ENCODE measurements at places on chromosomes 6 and 20.

DNA sequence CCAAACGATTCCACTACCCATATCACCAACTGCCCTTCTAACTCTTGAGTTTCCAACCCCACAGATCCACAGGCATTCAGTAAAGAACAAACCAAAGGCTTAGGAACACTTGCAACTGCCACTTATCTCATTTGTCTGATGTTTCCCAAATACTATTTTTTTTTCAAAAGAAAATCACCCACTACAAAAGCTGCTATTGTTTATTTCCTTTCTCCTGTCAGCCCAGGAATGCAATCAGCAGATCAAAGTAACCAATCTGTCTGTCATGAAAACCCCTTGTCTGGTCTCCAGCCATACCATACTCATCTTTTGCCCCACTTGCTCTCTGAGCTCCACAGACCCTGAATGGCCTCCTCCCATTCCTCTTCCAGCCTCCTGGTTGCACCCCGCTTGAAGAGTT lies 8.8 kb upstream of the CST8 start:
- peaks cover 14% of the 10 kb centered on the region for H3K27me3 ChIP-seq
- H3K4me3 ChIP-seq = no peak overlapping the region

GRCh38 chr20:44650771-44651433 lies 597 bp downstream of the ADA start:
- H3K4me1 ChIP-seq = peaks cover 58% of the 10 kb centered on the region
- peaks cover 45% of the 10 kb centered on the region for H3K27me3 ChIP-seq
- no peak overlapping the region for H3K27ac ChIP-seq
- H3K36me3 ChIP-seq = peaks cover 20% of the 10 kb centered on the region
- peak overlapping the region; percentile 60 for H3K4me3 ChIP-seq
- DNase-seq = no peak

DNA sequence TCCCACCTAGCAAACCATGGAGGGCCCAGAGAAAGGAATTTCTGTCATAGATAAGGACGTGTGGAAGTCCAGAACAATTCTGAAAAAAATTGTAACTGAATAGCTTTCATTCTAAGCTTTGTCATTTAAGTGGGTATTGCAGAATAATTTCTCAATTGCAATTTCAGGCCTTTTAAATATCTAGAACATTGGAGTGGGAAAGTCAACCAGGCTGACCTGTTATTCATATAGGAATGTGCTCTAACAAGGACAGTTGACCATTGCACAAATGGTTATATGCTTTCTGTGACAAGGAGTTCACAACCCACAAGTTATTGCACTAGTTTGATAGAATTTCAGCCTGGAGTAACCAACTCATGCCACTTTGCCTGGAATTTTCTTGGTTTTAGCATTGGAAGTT lies 53.4 kb upstream of the OLIG3 start:
- peaks cover 68% of the 10 kb centered on the region for H3K4me1 ChIP-seq
- no peak overlapping the region for H3K4me3 ChIP-seq
- H3K36me3 ChIP-seq = no peaks in the 10 kb centered on the region
- DNase-seq = no peak
- H3K27ac ChIP-seq = no peak overlapping the region

GRCh38 chr20:49615401-49616153 lies 47.6 kb upstream of the PTGIS start:
- no peak overlapping the region for H3K4me3 ChIP-seq
- no peaks in the 10 kb centered on the region for H3K36me3 ChIP-seq
- H3K27ac ChIP-seq = no peak overlapping the region

- DNase-seq = no peak
- H3K4me1 ChIP-seq = no peaks in the 10 kb centered on the region
- peaks cover 24% of the 10 kb centered on the region for H3K36me3 ChIP-seq
- H3K4me3 ChIP-seq = no peak overlapping the region
Measured at GRCh38 chr6:19477563-19477962, 359.6 kb upstream of the ID4 start.

GRCh38 chr20:35461620-35462019 lies 6.2 kb downstream of the CEP250 start:
- H3K4me1 ChIP-seq = peaks cover 14% of the 10 kb centered on the region
- no peaks in the 10 kb centered on the region for H3K27me3 ChIP-seq
- H3K27ac ChIP-seq = no peak overlapping the region
- no peak overlapping the region for H3K4me3 ChIP-seq
- peaks cover 36% of the 10 kb centered on the region for H3K36me3 ChIP-seq

DNA sequence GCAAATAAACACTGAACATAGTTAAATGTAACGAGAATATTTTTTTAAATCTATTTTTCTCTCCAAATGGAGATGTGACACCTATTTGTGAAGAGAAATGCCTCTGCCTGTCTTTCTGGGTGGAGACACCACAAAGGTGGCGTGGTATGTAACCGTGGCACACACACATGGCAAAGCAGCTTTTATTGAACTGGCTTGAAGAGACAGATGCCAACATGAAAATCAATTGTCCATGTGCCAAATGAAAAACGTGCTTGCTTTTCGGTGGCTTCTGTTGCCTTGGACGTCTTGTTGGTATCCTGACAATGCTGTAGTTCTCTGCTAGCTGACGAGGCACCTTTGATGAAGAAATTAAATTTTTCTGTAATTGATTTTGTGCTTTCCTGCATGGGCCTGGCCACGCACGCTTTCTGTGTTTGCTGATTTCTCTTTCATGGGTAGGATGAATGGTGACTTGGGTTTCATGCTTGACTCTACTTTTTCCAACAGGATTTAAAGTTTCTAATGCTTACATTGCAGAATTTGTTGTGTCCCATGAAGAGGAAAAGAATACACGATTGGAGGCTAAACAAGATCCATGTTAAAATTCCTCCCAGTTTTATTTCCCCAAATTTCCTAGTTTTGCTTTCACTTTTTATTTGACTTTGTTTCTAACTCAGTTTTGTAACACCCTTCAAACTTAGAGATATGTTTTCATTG lies 202.6 kb downstream of the TMEM242 start:
- H3K36me3 ChIP-seq = no peaks in the 10 kb centered on the region
- H3K27ac ChIP-seq = no peak overlapping the region
- H3K4me3 ChIP-seq = no peak overlapping the region
- DNase-seq = no peak

DNA sequence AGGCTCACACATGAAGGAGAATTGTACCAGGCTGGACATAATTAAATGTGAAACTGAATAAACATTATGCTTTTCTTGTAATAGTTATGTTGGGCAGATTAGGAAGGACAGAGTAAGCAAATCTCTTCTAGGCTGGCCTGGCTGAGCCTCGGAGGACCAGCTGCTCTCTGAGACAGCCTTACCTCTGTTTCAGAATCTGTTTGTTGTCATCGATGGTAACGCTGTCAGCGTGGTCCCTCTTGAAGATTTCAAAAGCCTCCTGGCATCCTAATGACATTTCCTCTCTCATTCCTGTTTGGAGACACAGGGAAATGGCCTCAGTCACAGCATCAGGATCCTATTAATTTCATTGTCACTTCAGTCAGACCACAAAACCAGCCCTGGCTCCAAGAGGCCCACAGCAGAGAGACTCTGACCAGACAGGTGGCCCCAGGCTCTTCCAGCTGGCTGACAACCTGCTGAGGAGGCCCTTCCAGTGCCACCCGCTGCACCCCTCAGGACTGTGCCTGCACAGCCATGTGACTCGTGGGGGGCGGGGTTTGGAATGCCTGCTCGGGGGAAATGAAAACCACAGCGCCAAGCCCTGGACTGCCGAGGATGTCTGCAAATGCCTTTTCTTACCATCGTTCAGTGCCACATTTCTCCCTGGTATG lies 108.5 kb upstream of the KCNK16 start:
- peak; percentile 56 for DNase-seq
- H3K4me3 ChIP-seq = no peak overlapping the region
- no peak overlapping the region for H3K27ac ChIP-seq
- H3K27me3 ChIP-seq = no peaks in the 10 kb centered on the region
- peaks cover 3% of the 10 kb centered on the region for H3K36me3 ChIP-seq

GRCh38 chr6:170023620-170024521 lies 267.0 kb downstream of the DLL1 start:
- H3K4me1 ChIP-seq = peaks cover 4% of the 10 kb centered on the region
- H3K27ac ChIP-seq = no peak overlapping the region
- no peaks in the 10 kb centered on the region for H3K27me3 ChIP-seq
- no peak overlapping the region for H3K4me3 ChIP-seq

DNA sequence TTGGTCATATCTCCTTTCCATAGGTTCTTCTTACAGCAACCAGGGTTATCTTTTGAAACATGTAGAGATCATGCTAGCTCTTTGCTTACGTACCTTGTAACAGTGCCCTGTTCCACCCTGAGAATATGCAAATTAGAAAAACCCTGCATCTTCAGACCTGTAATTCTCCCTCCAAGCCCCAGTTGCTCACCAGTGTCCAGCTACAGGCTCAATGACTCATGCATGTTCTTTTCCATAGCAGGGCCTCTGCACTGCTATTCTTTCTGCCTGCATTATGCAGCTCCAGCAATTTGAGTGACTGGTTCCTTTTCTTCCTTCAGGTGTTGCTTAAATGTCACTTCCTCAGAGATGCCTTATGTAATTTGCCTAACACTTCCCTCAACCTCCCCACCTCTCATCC lies 636.2 kb downstream of the KHDRBS2 start:
- no peak for DNase-seq
- peaks cover 8% of the 10 kb centered on the region for H3K36me3 ChIP-seq
- H3K27me3 ChIP-seq = no peaks in the 10 kb centered on the region
- peaks cover 14% of the 10 kb centered on the region for H3K4me1 ChIP-seq

GRCh38 chr20:36856691-36857635 lies 19.0 kb upstream of the TLDC2 start:
- peaks cover 7% of the 10 kb centered on the region for H3K27me3 ChIP-seq
- no peak for DNase-seq
- H3K4me1 ChIP-seq = peaks cover 52% of the 10 kb centered on the region
- H3K27ac ChIP-seq = peak overlapping the region; percentile 35

GRCh38 chr20:32636283-32636682 lies 37.5 kb downstream of the C20orf203 start:
- peaks cover 2% of the 10 kb centered on the region for H3K27me3 ChIP-seq
- H3K27ac ChIP-seq = no peak overlapping the region
- H3K4me1 ChIP-seq = peaks cover 17% of the 10 kb centered on the region
